ENCODE measurements at places on chromosomes 5 and 9.

DNA sequence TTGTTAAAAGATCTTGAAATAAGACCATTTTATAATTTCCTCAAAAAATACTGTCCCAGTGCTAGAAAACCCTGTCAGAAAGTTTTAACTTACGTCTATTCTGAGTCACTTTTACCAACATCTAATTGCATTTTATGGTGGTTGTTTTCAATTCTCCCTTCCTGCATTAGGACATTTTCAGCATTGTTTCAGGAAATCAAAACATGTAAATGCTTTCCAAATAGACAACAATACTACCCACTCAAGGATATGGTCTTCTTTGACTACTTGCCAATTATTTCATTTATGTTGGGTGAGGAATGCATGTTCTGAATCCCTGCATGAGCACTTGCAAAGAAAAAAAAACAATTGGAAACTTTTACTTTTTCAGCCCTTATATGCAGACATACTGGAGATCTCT lies 284.6 kb upstream of the PDE4D start:
- DNase-seq = no peak

- DNase-seq = no peak
Measured at GRCh38 chr5:170508660-170509347, 5.0 kb downstream of the KCNIP1 start.

DNA sequence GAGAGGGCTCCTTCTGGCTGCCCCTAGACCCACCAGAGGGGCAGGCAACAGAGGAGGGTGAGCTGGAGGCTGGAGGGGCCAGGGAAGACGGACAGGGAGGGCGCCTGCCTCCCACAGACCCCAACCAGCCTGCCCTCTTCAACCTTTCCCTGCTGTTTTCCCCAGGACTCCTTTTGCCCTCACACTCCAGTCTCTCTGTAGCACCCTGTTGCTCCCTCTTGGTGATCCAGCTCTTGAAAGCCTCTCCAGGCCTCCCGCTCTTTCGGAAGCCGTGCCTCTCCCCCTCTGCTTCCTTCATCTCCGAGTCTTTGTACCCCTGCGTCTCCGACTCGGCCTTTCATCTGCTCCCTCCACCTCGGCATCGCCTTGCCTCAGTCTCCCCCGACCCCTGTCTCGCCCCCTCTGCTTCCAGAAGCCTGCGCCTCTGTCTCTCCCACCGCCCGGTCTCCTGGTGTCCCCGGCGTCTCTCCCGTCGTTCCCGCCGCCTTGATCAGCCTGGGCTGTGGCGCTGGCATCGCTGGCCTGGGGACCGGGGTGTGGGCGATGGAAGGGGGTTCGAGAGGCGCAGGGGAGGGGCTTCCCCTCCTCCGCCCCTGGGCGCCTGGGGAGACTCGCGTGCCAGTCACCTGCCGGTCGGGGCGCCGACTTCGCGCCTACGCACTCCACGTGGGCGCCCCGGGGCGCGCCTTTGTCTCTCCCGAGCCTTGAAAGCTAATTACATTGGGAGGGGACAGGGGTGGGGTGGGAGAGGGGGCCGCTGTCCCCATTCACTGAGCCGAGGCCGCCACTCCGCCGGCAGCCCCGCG lies 5.3 kb upstream of the PRDM12 start:
- DNase-seq = no peak

- no peak for DNase-seq
Measured at GRCh38 chr5:154571325-154572035, 93.5 kb upstream of the HAND1 start.

- peak; percentile 10 for DNase-seq
Measured at GRCh38 chr9:33703430-33704102, 91.8 kb upstream of the PRSS3 start.

- DNase-seq = no peak
Measured at GRCh38 chr9:97675655-97676054, 21.5 kb downstream of the XPA start.

DNA sequence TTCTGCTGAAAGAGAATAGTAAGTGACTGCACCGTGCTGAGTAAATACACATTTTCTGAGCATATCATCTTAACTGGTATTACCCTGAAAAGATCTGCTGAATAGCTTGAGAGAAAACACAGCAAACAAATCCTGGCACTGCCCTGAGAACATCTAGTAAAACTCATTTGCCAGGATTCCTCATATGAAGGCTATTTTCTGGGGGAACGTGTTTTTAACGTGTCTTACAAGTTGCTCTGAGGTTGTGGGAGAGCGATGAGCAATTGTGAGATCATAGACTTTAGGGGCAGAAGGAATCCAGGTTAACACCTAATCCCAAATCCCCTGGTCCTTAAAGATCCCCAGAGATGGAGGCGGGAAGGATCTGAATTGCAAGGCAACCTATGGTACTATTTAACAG lies 331.9 kb upstream of the RFX3 start:
- DNase-seq = no peak

DNA sequence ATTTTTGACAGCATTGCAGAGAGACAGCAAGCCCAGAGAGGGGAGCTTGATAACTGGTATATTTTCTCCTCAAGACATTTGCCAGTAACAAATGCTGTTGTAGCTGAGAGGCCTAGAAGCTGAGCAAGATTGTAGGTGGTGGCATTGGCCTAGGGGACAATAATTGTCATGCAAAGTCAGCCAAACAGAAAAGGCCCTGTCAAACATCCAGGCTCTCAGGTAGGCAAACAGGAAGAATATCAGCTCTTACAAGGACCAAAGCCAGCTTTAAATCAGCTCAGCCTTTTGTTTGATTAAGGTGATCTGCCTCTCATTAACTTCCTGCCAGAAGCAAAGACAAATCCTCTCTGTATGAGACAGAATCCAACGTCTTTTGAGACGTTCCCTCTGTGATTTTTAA lies 29.7 kb upstream of the BARX1 start:
- peak; percentile 61 for DNase-seq

DNA sequence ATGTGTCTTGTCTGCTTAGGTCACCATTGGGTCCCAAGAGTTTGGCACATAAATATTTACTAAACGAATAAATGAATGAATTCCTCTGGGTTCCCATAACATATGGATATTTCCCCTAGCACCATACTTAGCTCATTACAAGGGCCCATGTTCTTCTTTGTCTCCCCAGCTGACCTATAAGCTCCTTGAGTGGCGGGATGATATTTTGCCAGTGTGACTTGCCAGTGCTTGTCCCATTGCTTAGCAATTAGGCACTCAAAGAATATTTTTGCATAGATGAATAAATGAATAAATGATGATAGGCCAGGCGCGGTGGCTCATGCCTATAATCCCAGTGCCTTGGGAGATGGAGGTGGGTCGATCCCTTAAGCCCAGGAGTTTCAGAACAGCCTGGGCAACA lies 16.9 kb upstream of the CTNNA1 start:
- no peak for DNase-seq

DNA sequence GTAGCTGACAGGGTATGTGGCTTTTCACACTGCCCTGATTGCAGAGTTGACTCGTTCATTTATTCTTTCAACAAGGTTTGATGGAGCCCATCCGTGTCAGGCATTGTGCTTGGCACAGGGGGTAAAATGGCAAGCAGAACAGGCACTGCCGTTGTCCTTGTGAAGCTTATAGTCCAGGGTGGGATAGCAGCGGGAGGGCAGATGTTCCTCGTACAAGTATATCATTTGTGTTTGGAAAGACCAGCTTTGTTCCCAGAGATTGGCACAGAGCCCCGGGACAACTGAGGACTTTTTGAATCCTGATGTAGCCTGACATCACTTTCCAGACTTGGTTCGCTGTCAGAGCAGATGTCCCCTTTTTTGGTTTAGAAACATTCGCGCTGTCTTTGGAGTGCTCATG lies 50.9 kb downstream of the MVB12B start:
- no peak for DNase-seq

DNA sequence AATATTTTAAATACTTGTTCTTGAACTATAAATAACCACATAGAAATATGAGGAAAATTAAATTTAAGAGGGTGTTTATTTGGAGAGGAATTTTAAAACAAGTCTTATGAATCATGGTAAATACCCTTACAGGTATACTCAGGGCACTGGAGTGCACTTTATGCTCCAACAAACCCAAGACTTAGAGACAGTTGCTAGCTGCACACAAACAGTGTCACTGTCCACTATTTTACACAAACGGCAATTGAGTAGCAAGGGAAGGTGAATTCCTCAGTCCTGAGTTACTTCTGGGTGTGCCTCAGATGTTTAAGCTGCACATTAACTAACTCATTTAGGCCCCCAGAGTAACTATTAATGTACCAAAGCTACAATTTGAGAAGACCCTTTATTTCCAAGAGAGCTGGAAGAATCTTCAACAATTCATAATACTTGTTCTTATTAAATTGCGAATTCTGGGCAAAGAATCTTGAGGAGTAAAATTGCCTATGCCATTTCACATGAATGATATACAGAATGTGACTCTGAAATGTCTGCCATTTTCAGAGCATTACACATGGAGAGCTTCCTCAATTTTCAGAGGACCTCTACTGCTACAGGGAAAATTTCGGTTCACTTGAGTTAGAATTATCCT lies 371.2 kb downstream of the PDE4D start:
- no peak for DNase-seq

DNA sequence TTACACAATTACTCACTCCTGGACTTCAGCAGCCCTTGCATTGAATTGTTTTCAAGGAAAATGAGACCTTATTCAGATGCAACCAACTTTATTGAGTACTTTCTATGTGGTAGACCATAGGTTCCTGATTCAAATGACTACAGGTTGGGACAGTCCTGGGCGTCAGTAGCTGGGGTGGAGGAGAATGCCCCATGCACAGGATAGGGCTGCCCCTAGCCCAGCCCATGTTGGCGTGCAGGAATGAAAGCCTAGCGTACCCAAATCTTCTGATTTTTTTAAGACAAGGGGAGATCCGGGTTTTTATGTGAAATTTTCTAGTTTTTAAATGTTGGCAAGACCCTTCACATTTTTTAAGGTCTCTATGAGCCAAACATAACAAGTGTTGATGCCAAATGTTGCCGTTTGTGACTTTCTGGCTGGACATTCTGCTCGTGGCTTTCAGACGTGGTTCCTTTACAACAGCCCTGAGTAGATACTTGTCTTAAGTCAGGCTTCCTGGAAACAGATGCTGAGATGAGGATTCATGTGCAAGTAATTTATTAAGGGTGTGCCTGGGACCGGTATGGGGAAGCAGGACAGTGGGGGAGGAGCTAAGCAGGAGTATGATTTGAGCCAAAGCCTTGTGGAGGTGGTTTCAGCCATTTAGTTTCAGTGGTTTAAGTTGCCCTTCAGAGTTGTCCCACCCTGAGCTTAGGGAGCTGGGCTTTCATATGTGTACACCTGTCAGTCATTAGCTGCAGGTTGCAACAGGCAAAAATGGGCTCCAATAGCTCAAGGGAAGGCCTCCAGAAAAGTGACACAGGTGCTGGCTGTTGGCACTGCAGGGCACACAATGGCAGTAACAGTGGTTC lies 154.1 kb downstream of the NTRK2 start:
- DNase-seq = no peak
